ENCODE measurements at places on chromosomes 13 and 19.
A peak's percentile ranks its signal among the peaks of the same experiment; 100 is the strongest.

- no peak for DNase-seq
Measured at GRCh38 chr13:45851171-45851921, at the start of gene SIAH3. Gene SIAH3 (minus strand): TSS chr13:45851753. CDS start chr13:45851629, 124 bp downstream.

GRCh38 chr19:35155441-35155840 is 906 bp downstream of the FXYD5 start:
- no peak for DNase-seq

DNA sequence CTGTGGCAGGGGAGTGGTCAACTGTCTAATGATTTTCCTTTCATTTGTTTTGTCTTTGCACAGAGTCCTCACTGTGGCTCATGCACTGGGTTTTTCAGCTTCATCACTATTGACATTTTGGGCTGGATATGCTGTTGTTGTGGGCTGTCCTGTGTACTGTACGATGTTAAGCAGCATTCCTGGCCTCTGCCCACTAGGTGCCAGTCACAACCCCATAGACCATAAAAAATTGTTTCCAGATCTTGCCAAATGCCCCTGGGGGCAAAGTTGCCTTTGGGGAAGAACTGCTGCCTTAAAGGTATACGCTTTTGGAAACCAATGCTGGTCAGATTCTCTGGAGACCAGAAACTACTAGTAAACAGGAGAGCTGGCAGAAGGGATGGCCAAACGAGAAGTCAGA is 310.4 kb downstream of the SPRY2 start:
- no peak for DNase-seq

DNA sequence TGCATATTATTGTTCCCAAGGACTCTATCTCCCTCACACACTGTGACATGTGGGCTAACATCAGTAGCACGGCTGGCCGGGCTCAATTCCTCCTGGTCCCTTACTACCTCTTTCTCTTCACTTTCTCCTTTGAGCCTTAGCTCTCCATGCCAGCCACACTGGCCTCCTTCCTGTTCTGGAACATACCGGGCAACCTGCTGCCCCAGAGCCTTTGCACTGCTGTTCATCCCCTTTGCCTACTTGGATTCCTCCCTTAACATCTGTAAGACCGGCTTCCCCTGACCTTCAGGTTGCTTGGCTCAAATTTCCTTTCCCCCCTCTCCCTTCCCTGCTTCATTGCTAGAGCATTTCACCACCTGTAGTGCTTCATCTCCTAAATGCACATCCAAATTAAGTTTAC is 17.1 kb downstream of the IRS2 start:
- no peak for DNase-seq

- no peak for DNase-seq
Measured at GRCh38 chr19:33282036-33282671, 20.2 kb downstream of the CEBPA start.

DNA sequence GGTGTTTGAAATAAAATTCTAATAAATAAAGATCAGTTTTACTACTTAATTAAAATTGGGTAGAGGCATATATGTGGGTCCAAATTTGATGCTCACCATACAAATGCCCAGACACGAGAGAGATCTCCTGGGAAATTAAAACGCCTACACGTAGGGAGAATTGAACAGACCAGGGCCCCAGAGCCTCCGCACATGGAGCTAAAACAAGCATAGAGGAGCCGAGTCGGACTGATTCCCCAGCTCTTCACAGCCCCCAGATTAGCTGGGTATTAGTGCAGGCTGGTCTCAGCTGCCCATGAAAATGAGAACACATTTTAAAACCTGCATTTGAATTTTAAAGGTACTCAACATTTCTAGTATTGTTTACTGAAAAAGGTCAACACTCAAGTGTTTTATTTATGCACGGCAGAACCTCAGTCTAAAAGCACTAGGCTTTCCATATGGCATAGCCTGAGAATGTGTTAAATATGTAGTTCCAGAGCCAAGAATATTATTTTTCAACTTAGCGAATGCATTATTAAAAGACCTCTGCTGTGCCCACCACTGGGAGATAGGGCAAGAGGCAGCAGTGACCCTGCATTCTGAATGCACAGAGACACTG is 344.8 kb downstream of the ENOX1 start:
- DNase-seq, result no peak

- no peak for DNase-seq
Measured at GRCh38 chr19:22472180-22472637, 50.1 kb upstream of the ZNF98 start.

- no peak for DNase-seq
Measured at GRCh38 chr19:17775991-17776803, 18.7 kb upstream of the B3GNT3 start.

DNA sequence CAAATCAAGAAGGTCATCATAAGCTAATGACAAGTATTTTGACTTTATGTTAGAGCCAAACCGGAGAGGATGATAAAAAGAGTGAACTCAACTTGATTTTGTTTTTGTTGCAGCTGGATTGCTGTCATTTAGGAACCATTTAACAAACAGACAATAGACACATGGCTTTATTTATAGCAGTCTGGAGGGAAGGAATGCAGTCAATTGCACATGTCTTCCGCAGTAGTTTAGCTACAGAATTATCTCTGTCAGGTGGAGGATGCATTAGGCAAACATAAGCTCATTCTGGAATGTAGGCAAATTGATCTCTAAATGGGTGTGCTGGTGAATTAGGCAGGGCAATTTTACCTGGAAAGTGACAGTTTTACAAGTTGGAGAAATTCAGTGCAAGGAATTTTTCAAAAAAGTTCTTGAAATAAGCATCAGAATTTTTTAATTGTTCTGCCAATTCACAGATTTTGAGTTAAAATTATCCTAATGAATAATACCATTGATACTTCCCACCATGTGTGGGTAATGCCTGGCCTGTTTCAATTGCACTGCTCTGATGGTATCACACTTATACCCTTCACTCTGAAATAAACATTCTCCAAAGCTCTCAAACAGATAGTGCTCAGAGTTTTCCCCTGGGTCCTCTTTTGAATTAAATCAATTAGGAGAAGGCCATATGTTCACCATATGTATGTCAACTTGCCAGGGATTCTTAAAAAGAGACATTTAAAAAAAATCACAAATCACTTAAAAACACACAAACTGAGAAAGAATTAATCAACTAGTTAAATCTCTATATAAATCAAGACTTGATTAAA is 318.3 kb downstream of the NDFIP2 start:
- no peak for DNase-seq

GRCh38 chr13:104773775-104774174 is 1707.6 kb upstream of the SLC10A2 start:
- DNase-seq, result peak; percentile 23

GRCh38 chr13:102907886-102908515 is 62.2 kb downstream of the ERCC5 start:
- no peak for DNase-seq

GRCh38 chr13:84136582-84136981 is 254.3 kb upstream of the SLITRK1 start:
- no peak for DNase-seq

DNA sequence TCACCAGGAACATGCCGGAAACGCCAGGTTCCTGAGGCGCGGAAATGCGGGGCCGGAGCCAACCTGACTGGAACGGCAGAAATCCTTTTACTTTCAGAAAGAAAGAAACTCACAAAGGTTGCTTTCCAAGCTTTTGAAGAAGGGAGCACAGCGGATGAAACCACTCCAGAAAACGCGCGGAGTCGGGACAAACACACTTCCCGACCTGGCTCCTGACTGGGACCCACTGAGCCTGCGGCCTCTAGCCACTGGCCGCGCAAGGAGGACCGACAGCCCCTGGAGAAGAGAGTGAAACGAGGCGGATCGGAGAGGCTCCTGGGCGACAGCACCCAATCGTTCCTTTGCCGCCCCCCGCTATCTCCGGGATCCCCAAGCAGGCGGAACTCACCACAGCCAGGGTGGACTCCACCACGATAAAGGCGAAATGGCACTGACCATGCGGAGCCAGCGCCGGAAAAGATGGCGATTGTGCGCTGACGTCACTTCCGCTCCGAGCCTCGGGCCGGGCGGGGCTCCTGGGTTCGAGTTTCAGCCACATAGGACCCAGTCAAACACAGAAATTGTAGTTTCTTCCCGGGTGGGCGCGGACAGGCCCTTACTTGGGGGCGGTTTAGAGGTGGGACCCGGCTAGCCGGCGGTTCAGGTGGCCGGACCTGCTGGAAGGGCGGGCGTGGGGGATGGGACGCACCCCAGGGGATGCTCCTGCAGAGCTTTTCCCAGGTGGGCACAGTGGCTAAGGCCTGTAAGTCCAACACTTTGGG is at the start of gene ZNF121:
ZNF121 (minus strand) TSS at position 432 of the 761 bp plus-strand sequence. CDS start 16,407 bp downstream, outside the sequence.
- peak; percentile 85 for DNase-seq

GRCh38 chr19:34254046-34254697 is at the start of gene GARRE1:
Gene GARRE1 (plus strand): TSS chr19:34254554. CDS start chr19:34300474, 45,920 bp downstream.
- DNase-seq, result peak; percentile 89

DNA sequence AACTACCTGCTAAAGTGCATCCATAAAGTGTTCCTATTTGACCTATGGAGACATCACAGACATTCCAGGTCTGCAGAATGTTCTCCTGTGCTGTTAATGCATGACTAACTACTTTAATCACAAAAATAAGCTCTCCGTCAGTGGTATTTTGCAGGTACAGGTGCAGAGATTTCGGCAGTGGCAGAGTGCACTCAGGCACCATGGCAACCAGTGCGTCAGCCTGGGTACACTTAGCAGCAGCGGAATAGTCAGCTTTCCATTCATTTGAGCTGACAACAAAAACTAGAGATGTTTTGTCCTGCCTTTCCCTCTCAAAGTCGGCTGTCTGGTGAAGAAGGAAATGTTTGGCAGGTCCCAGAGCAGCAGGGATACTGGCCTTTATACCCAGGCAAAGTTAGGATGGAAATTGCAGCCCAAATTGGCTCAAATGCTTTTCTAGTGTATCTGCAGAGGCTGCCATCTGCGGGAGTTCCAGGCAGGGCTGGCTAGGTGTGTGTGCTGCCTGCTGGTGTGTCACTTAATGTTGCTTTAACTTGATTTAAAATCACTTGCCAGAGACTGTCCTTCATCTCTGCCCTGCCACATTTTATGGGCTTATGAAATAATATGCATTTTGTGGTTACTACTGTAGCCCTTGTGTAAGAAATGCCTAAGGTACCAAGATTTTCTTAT is 195.8 kb downstream of the RAP2A start:
- DNase-seq, result no peak

GRCh38 chr13:25581351-25581750 is 209.6 kb downstream of the ATP8A2 start:
- DNase-seq, result no peak

DNA sequence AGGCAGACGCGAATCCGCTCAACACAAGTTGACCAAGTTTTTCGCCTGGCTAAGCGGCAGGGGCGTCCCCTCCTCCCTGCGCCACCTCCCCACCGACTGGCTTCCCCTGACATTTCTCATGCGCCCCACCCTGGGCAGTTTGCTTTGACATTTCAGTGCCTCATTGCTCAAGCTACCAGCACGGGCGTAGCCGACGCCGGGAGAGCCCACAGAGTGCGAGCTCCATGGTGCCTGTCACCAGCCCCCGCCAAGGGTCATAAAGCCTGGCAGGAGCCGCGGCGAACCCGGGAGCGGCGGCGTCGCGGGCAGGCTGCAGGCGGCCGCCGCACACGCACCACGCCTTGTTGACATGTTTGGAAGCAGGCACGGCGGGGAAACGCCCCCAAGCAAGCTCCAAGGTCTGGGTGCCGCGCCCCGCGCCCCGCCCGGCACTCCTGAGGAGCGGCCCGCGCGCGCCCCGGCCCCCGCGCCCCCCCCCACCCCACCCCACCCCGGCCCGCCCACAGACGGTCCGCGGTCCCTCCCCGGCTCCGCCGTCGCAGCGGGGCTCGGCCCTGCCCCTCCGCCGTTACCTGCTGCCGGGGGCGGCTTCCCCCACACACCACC is 601 bp downstream of the FBXL3 start:
- peak; percentile 85 for DNase-seq

- DNase-seq, result no peak
Measured at GRCh38 chr13:82717249-82717648, 1165.0 kb downstream of the SLITRK1 start.

- no peak for DNase-seq
Measured at GRCh38 chr13:42769650-42770049, 11.7 kb upstream of the FAM216B start.

- DNase-seq, result no peak
Measured at GRCh38 chr19:16385296-16385695, 60.7 kb downstream of the KLF2 start.

GRCh38 chr13:76651286-76651685 is 234.9 kb downstream of the KCTD12 start:
- DNase-seq, result no peak

GRCh38 chr19:18282788-18283141 is 1.3 kb upstream of the JUND start:
- no peak for DNase-seq

GRCh38 chr13:32414580-32414979 is 13.3 kb downstream of the N4BP2L1 start:
- DNase-seq, result no peak

DNA sequence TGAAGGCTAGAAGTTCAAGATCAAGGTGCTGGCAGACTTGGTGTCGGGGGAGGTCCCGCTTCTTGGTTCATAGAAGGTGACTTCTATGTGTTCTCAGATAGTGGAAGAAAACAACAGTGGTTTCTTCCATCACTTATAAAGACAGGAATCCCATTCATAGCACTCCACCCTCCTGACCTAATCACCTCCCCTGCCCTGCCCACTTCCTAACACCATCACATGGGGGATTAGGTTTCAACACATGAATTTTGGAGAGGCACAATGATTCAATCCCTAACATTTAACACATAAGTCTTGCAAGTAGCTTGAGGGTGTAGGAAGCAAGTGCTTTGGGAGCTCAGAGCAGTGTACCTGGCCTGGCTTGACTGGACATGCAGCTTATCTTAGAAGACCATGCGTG is 142.8 kb upstream of the TSHZ3 start:
- no peak for DNase-seq

DNA sequence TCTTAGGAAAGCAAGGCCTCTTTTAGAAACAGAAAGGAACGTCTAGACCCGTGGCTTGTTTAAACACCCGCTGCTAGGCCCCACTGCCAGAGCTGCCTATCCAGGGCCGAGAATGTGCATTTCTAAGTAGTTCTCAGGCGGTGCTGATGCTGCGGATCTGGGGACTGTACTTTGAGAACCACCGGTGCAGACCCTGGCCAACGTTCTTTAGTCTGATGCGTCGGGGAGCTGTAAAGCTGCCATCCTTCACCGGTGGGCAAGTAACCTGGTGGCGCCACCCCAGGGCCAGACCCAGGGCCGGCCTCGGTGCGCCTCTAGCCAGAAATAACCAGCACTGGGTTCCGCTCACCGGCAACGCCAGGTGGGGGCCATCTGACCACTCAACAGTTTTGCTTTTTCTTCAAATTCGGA is 47.1 kb downstream of the TGDS start:
- no peak for DNase-seq

DNA sequence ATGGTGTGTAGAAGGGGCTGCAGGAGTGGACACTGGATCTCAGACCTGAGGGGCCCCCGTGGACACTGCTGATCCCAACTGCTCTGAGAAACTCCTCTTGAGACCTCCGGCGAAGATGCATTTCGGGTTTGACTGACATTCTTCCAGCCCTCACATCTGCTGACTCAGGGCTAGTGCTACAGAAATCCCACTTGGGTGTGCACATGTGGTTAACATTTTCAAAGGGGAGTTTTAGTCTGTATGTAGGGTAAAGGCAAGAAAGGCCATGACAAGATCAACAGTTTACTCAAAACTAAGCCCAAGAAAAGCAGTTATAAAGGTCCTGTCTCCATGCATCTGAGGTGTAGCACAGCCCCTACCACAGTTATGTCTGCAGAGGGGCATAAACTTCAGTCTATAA is 31.2 kb downstream of the DLEU7 start:
- DNase-seq, result no peak

GRCh38 chr13:105485081-105485480 is 1050.4 kb downstream of the EFNB2 start:
- no peak for DNase-seq

GRCh38 chr19:3276341-3276799 is 51.9 kb downstream of the CELF5 start:
- DNase-seq, result peak; percentile 74

- no peak for DNase-seq
Measured at GRCh38 chr13:66348745-66349690, 881.1 kb downstream of the PCDH9 start.

Data from Caco-2 (cell line).